ENCODE measurements at places on chromosomes 2 and 18. TPM values are rescaled to one million over a fixed set of nuclear protein-coding genes. Genes with fewer than 3 reads are reported as not detected.

IL36A gene
- total RNA-seq, result not detected

GALNT13 gene
- under 0.01 TPM for total RNA-seq

LIMS4 gene
- total RNA-seq, result 42.7 TPM

NTSR2 gene
- total RNA-seq, result not detected

UGT1A7 gene
- total RNA-seq, result not detected

MYO5B gene
- total RNA-seq, result 0.31 TPM

TCF7L1 gene
- total RNA-seq, result 2.9 TPM

COL6A3 gene
- total RNA-seq, result 29.8 TPM

EIF2AK2 gene
- 27.2 TPM for total RNA-seq

RRM2 gene
- total RNA-seq, result 38.2 TPM

GCA gene
- 12.0 TPM for total RNA-seq
